HFF-Myc (cell line): ENCODE measurements at places on chromosomes 3 and 15.
A peak's percentile ranks its signal among the peaks of the same experiment; 100 is the strongest.

GRCh38 chr3:49495023-49495422, 25.0 kb downstream of the DAG1 start:
- DNase-seq = no peak

DNA sequence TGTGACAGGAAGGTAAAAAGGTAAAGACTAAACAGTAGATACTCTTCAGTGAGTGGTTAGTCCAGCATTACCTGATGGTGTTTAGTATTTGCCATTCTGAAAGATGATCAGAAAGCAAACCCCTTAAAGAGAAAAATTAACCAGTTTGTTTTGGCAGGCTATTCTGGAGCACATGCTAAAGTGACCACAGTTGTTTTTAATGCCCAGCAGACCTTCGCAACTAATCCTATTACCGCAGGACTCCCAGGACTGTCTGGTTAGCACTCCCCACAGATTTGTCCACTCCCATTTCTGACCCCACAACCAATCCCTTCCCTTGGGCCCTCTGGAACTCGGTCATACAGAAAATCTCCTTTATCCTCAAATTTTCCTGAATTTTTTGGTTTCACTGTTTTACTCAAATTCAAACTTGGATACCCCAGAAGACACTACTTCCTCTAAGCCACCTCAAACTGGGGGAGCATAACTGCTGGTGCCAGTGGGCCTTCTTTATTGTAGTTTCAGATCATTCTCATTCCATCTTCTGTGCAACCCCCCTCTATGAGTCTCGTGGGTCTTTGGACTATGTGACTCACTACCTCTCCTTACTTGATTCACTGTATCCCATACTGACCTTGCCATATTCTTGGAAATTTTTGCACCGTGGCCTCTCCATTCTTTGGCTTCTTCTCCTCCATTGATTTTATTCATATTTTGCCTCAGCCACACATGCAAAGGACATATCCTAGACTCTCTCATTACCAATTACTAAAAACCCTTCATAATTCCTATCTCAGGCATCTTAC, 104.4 kb downstream of the RBMS3 start:
- DNase-seq = peak; percentile 36

GRCh38 chr3:172290457-172290856, 157.8 kb downstream of the GHSR start:
- DNase-seq = no peak

DNA sequence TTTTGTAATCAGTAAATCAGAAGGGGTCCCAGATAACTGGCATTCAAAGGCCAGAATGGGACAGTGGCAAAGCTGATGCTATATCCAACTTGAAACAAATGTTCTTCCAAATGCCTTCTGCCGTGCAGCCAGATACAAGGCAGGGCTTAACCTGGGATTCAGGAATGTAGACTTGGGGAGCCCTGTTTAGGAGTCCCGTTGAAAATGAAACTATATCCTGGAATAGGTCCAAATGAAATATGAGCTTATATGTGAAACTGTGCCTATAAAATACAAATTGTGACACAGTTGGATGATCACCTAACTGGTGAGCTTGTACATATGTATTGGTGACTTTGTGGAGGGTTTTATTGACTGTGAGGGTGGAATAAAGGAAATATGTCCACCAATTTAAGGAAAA, 28.7 kb downstream of the FRMD4B start:
- DNase-seq = no peak

DNA sequence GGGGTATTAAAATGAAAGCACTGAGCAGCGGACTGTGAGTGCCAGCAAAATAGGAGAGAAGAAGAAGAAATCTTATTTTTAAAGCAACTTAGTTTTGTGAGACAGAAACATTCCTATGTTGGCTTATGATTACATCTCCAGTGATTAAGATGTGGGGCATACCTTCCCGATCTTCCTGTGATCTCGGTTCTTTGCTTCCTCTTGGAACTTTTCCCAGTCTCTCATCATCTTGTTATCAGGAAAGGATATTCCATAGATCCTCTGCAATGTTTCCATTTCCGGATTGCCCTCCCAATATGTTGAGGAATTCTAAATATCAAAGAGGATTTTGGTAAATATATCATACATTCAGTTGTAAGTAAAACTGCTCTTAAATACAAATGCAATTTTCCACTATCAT, 22.2 kb downstream of the TARS3 start:
- DNase-seq = no peak
